ENCODE measurements at places on chromosomes 7 and 10.

GRCh38 chr10:8927705-8928104 is 873.2 kb downstream of the GATA3 start:
- no peak for DNase-seq

DNA sequence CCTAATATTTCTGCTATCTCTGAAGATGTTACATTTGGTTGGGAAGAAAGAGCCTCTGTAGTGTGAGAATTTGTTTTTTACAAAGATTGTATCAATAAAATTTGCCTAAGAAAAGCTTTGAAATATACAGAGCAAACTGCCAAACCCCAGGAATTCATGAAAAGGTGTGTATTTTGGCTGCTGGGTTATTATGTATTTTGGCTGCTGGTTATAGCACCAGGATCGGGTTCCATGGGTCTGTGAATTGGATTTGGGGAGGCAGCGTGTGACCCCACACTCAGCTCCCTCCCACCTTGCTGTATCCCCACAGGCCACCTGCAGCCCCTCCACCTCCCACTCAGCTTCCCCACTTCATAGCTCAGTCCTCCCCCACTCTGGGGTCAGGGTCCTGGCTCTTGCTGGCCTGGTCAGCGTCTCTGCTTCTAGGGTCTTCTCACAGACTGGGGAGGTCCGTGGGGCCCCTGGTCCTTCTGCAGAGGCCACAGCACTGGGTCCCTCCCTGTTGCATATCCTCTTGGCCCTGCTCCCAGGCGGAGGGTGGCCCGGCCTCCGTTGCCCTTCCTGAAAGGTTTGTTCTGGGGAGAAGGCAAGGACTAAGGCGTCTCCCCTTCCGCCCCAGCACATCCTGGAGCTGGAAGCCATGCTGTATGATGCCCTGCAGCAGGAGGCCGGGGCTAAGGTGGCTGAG is 24.0 kb upstream of the DPYSL4 start:
- DNase-seq: no peak

- DNase-seq: no peak
These were observed 161.7 kb downstream of the USP6NL start for GRCh38 chr10:11449761-11450160.

GRCh38 chr7:8284606-8285005 is 22.6 kb upstream of the ICA1 start:
- DNase-seq: no peak

- no peak for DNase-seq
These were observed 4.6 kb upstream of the ANKRD26 start for GRCh38 chr10:27104919-27105318.

DNA sequence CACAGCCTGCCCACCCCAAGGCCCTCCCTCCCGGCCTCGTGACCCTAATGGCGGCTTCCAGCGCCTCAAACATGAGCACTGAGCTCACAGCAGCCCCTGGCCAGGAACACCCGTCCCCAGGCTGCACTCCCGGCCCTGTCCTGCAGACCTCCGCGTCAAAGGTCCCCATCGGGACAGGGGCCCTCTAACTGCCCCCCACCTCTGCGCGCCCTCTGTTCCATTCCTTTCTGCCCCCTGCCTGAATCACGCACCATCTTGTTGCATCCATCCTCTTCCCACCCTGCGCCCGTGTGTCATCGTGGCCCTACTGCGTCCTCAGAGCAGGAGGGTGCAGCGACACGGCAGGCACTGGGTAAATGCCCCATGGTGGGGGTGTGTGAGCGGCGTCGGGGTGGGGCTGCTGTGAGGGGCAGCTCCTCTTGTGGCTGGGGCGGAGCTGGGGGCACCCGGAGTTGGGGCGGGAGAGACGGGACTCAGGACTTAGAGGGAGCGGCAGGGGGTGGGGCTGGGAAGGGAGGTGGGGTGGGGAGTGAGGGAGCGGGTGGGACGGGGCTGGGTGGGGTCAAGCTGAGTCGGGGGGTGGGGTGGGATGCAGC is 13.4 kb downstream of the SLC29A4 start:
- DNase-seq: no peak

DNA sequence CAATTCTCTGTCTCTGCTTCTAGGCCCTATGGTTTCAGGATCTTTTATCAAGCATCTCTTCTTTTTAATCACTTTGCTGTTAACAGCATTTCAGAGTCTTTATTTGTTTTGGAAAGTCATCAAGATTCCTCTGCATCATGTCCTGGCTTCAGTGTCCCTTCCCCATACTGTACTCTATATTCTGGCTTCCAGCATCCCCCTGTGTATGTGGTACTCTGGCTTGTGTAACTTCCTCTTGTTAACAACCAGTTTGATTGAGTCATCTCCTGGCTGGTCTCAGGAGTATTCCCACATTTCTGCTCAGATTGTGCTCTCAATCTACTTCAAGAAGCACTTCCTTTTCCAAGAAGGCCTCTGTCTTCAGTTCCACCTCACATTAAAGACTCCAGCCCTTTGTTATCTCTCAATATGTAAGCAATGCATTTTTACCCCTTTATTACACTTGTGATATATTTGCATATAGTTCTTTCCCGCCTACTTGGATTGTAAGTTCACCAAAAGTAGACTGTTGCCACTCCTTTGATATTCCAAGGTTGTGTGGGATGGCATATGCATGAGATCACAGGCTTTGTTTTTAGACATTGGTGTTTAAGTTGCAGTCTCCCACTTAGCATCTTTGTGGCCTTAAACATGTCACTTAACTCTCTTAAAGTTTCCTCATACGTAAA is 15.1 kb upstream of the ATE1 start:
- DNase-seq: peak; percentile 89

GRCh38 chr7:123709525-123709924 is 39.3 kb downstream of the WASL start:
- DNase-seq: no peak

- DNase-seq: no peak
These were observed 314.6 kb downstream of the TNS3 start for GRCh38 chr7:47267346-47267745.

DNA sequence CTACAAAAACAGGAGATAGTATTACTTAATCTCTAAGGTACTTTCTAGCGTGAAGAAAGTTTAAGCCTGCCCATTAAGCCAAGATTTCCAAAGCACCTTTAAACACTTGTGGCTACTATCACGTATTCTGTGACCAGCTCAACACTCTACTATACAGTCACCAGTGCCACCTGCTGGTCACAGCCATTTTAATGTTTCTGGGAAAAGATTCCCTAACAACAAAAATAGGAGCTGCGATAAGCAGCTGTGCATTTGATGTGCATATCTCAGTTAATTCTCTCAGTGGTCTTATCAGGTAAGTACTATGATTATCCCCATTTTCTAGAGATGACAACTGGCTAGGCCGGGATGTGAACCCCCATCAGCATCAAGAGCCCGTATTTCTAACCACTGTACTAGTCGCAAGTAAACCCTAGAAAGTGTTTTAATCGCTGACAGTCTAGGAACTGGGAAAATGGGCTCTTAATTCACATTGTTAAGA is 860 bp downstream of the SEC31B start:
- DNase-seq: peak; percentile 40

DNA sequence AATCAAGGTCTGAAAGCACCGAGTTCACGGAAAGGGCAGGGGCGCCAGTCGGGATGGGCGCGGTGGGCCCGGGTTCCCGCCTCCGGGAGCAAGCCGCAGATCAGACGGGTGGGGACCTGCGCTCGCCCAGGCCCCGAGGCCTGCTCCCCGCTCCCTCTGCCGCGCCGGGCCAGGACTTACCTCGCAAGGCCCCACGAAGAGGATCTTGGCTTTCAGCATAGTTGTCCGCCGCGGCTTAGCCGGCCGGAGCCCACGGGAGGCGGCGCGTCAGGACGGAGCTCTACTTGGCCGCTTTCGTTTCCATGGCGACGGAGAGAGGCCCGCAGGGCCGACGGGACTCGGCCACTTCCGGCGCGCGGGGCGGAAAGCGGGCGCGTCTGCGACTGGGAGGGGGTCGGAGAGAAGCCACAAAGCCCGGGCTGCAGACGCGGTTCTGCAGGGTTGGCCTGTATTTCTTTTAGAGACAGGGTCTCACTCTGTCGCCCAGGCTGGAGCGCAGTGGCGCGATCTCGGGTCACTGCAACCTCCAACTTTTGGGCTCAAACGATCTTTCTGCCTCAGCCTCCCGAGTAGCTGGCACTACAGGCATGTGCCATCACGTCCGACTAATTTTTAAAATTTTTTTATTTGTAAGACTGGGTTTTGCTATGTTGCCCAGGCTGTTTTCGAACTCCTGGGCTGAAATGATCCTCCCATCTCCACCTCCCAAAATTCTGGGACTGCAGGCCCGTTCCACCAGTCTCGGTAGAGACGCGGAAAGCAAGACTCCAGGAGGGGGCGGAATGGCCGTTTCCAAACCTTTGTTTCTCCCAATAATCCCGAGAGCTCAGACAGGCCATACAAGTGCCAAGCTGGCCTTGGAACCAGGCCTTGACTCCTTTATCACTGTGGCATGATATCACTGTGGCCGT is at the start of gene IFT22:
TSS of gene IFT22 (minus strand) at position 322 of the 911 bp plus-strand sequence. CDS start at position 219, 103 bp downstream.
- DNase-seq: peak; percentile 71
